ENCODE measurements at places on chromosomes 7 and 10. TPM values are rescaled to one million over a fixed set of nuclear protein-coding genes. Genes with fewer than 3 reads are reported as not detected.

The SPDYE2 gene
- total RNA-seq = 0.21 TPM

The NUTM2E gene
- 0.42 TPM for total RNA-seq

The CARD11 gene
- total RNA-seq = 39.1 TPM

The POM121 gene
- 17.4 TPM for total RNA-seq

The NXPH1 gene
- not detected for total RNA-seq

The AKR1D1 gene
- not detected for total RNA-seq

The ATOH7 gene
- total RNA-seq = not detected

The SLC26A3 gene
- total RNA-seq = not detected

Measured in mononuclear cell (primary cell).